ENCODE measurements at places on chromosomes 3 and 15.
A peak's percentile ranks its signal among the peaks of the same experiment; 100 is the strongest.

DNA sequence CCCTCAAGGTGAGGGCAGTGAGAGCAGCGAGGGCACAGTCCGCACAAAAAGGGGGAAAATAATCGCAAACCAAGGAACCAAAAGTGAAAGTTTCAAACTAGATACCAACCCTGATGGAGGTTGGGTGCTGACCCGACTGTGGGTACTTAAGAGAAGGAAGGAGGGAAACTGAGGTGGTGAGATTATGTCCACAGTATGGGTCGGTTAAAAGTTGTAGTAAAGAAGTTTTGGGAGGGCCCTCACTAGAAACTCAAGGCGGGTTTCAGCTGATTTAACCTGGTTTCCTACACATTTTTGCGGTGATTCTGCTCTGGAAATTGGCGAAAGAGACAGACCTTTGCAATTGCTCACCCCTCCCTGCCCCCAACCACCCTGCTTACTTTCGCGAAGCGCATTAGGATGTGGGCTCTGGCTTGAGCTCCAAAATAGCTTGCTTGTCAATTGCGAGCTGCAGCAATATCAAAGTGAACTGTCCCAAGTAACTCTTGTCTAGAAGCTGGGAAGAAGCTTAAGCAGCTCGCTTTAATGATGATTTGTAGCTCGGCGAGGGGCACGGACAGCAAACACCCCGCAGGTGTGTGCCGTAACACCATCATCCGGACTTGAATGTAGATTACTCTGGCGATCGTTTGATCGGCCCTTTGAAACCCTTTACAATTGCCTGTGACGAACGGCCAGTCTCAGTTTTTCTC is 15.8 kb downstream of the SOX2 start:
- DNase-seq: no peak

DNA sequence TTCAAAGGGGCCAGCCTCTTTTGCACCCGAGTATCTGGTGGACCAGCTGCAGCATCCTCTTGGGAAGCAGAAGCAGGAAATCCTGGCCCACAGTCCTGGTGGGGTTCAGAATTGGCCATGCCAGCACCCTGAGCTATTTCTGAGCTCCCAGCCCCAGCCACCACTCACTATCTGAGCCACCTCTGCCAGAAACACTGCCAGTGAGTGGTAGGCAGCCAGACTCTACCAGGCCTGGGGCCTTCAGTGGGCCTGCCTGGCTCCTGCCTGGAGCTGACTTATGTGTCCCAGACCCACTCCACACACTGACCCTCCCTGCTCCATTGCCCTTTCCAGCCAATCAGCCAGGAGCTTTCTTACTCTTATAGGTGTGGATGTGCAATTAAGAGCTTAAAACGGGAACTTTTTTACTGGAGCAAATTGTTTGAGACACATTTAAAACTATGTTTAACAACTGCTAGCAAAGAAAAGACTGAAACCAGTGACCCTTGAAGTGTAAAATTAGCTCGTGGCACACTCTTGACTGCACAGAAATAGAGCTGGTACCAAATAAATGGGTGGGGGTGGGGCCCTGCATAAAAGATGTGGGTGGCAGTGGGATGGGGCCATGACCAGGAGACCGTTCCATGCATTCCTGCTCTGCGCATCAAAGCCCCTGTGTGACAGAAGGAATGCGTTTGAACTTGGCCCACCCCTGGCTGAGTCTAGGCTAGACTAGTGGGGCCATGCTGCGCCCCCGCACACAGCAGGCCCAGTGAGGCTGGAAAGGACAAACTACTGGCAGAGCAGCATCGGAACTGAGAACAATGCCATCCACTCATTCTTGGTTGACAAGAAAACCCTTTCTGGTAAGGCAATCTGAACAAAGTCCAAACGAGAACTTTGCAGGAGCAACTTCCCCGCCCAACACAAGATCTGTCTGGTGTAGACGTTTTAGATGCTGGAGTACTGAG is 48.0 kb downstream of the CTNNB1 start:
- DNase-seq: no peak

DNA sequence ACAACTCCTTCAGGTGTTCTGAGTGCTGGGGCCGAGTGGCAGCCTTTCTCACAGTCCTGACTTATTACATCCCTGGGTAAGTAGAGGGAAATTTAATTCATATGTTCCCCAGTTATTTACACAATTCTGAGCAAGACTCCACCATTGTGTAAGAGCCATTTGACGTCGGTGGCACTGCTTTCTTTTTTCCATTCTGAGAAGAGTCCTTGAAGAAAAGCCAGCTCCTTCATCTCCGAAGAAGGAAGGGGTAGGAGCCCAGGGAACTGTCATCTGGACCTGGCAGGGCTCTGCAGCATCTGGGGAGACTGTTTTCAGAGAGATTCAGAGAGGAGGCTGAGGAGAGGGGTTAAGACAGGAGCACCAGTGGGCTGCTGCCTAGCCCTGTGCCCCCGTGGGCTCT is 22.6 kb upstream of the MASP1 start:
- DNase-seq: peak; percentile 9

- DNase-seq: no peak
These were observed 37.9 kb downstream of the RPLP1 start for GRCh38 chr15:69490356-69491037.

DNA sequence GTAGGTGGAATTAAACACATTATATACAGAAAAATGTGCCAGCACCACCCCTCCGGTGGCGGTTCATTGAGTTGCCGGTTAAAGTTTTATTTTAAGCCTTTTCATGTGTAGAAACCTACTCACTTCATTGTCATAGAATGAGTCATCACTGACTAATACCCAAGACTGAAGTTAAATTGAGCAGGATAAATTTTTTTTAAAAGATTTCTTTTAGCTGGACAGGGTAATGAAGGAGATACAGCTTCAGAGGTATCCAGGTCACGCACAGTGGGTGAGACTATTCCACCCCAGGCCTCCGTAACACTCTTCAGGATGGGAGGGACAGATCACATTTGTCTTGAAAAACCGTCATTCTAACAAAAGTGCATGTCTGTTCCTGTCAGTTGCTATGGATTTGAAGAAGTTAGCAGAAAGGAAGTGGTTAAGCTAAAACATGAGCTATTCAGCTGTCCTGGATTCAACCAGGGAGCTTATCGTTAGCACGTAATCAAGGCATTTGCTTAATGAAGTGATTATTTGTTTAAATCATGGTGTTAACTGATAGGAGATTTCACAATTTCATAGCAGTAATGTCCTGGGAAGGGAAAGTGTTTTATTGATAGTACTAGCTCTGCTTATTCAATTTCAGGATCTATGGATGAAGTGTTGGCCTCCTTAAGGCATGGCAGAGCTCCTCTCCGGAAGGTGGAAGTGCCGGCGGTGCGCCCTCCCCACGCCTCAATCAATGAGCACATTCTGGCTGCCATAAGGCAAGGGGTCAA is 23.4 kb downstream of the WHAMM start:
- peak; percentile 81 for DNase-seq

DNA sequence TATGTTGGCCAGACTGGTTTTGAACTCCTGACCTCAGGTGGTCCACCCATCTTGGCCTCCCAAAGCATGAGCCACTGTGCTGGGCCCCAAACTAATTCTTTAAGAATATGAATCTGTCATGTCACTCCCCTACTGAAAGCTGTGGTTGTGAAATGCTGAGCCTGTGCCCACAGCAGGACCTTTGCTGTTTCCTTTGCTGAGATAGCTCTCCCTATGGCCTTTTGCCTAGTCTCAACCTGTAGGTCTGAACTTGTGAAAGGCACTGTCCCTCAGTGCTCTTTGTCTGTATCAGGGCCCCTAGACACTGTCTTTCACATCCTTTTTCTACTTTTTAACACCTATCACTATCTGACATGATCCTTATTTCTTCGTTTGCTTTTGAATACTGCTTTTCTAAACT is 62.7 kb upstream of the CCR4 start:
- peak; percentile 12 for DNase-seq

DNA sequence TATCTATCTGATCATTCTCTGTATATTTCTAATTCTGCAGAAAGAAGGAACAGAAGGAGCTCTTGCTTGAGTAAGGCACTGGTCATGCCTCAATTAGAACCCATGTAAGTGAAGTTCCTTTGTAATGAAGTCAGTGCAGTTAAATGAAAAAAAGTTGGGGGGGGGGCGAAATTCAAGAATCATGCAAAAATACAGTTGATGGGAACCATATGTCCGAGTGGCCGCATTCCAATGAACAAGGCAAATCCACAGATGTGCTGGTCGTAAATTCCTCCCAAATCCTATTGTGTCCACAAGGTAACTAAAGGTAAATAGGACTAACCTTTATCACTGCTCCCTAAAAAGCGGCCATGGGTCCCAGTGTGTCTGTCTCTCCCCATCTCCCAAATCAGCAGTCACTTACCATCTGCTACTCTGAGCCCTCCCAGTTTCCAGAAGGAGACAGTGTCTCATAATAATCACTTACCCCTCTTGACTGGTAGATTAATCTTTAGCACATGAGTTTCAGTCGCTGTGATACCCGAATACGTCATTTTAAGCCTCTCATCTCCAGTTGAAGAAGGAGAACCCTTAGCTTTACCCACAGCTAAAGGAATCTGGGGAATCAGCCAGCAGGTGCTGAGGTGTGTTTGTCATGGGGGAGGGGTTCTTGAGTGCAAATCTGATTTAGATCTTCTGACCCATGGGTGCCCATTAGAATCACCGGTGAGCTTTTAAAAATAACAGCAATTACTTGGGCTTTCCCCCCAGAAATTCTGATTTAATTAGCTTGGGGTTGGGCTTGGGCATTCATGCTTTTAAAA is 56.3 kb upstream of the EPHB3 start:
- DNase-seq: peak; percentile 36

DNA sequence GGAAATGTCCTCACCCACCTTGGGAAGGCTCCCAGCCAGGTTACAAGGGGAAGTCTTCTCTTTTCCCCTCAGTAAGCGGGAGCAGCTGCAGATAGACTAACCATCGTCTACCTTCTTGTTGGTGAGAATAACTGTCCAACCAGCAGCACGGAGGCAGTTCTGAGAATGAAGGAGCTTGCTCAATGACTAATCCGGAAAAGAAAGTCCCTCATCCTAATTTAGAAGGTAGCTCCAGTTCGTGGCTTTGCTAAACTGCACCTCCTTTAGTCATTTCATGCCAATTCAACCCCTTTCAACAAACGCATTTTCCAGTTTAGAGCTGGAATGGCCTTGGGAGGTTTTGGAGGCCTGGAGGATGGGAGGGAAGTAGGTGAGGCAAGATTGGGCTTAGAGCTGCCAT is 527.4 kb upstream of the PROK2 start:
- DNase-seq: peak; percentile 18

DNA sequence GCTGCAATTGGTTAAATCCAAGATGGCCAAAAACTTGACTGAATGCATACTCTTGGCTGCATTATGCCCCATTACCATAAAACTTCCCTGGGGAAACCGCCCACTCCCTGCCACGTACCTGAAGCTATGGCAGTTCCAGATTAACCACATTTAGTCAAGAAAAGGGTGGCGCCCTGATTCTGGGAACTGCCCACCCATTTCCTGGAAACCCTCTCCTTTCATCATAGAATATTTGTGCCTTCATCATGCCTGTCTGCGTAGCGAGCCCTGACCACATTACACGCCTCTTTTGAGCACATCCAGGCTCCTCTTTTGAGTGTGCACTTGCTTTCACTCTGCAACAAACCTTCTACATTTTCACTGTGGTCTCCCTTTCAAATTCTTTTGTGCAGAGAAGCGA is 5.2 kb downstream of the LINS1 start:
- DNase-seq: no peak

- DNase-seq: peak; percentile 20
These were observed 170.5 kb downstream of the CTNNB1 start for GRCh38 chr3:41369838-41370237.

GRCh38 chr3:48425281-48425812 is 4.5 kb downstream of the PLXNB1 start:
- no peak for DNase-seq

DNA sequence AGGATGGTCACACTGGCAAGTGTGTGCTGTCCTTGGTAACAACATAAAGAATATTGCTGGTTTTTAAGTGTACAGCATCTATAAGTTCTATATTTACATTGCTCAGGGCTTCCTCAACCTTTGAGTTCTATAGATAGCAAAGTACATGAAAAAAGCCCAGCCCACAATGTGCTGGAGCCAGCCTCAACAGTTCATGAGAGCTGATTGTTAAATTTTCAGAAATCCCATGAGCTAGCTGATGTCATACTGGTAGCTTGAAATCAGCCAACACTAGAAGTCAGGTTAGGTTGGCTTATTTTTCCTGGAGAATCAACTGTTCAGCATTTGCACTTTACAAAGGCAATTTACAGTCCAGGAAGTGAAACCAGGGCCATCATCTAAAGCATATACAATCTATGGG is 102.8 kb downstream of the STRIT1 start:
- DNase-seq: no peak

All from adipocyte (in vitro differentiated cells).